ENCODE measurements at places on chromosomes 12 and 14.

- DNase-seq: no peak
Observed at GRCh38 chr12:92034083-92034482, 111.6 kb downstream of the BTG1 start.

DNA sequence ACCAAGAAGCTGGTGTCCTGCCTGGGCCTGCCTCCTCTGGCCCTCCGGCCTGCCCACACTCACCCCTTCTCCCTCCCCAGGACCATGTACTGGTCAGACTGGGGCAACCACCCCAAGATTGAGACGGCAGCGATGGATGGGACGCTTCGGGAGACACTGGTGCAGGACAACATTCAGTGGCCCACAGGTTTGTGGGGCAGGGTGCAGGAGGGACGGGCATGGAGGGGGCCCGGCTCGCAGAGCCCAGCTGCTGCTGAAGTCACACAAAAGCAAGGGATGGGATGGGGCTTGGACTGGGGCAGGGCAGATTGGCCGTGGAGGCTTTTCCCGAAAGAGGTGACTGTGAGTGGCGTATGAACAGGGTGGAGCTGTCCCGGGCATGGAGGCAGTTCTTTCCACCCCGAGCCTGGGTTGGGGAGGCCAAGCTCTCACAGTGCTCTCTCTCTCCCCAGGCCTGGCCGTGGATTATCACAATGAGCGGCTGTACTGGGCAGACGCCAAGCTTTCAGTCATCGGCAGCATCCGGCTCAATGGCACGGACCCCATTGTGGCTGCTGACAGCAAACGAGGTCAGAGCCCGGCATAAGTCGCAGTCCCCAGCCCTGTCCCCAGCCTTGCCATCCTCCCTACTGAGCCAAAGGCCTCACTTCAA, 7.8 kb upstream of the NXPH4 start:
- no peak for DNase-seq

DNA sequence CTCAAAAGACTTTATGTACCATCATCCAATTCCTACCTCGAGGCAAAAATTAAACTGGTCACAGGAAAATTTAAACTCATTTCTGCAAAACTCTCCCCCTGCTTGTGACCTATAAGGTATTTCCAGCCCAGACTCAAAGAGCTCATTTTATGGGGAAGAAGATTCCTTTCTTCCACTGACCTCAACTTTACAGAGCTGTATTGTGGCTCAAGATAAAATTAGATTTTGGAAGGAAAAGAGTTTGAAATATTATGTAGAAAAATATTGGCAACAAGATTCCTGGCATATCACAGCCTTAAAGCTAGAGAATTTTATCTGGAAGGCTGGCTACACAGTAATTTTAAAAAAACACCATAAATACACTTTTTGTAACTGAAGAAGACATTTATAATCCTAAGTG, 91.7 kb downstream of the STXBP6 start:
- DNase-seq: no peak

DNA sequence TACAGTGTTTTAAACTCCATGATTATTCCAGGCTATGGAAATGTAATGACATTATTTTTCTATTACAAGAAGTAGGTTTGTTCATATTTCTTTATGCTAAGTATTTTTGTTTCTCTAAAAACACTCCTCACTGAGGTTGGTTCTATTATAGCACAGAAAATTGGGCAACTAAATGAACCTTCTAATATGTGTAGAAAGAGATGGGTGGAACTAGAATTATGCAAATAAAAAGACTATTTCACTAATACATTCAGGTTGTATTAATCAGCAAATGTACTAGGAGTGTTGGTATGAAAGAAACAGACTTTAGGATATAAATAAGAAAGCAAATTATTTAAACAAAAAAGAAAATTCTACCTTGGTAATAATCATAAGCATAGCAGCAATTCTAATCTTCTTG, 4.9 kb downstream of the OR6C2 start:
- no peak for DNase-seq

DNA sequence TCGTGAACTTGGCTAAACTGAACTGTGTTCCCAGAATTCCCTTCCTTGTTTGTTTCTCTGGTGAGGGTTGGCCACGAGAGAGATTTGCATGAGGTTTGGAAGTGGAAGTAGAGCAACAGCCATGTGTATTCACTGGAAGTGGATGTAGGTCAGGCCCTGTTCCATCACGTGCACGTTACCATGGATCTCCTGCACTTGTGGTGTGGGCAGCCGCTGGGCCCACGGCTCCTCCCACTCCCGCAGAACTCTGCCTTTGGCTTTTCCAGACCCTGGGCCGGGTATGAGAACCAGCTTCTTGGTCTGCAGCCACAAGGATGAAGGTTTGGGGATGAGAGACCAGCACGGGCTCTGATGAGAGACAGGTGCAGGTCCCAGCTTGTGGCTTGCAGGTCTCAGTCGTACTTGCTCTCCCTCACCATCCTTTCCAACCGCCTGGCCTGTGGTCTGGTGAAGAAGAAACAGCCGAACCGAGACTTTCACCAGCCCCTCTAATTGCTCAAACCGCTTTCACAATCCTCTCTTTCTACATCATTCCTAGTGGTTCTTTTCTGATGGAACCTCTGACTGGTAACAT, 94.9 kb downstream of the DUSP16 start:
- DNase-seq: no peak

All from CMK (cell line).